T-helper 2 cell (primary cell): ENCODE measurements at places on chromosomes 16 and 17.
A peak's percentile ranks its signal among the peaks of the same experiment; 100 is the strongest.

DNA sequence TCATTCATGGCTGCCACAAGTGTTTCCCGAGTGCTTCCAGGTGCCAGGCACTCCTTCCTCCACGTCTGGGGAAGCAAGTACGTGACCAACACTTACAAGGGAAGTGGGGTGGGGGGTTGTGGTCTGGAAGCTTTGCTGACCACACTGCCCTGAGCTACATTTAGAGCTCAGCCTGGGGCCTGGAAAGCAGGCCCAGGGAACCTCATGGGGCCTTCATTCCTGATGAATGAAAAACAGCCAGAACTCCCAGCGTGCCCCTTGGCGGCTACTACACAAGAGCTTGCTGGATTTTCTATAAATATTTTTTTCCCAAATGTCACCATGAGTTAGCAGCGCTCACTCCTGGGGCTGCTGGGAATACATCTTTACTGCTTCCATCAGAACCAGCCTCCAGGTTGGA is 73.3 kb downstream of the ABCC12 start:
- DNase-seq = no peak

GRCh38 chr16:1297018-1297696 is 12.3 kb upstream of the UBE2I start:
- DNase-seq = no peak

DNA sequence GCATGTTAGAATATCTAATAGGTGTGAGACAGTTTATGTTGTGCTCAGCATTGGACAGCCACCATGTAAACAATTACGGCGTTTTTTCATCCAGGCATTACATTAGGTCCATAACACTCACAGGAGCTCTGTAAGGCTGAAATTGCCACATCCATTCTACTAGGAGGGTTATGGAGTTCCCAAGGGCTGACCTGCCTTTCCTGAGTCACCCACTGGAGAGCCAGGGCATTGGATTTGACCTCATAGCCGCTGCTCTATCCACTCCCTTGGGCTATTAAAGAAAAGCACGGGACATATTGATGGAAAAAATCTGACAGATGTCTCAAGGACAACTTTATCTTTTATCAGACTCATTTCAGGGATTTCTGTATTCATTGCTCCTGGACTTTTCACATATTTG is 306.3 kb upstream of the HSBP1 start:
- DNase-seq = no peak

GRCh38 chr17:66488864-66489263 is 186.5 kb downstream of the PRKCA start:
- no peak for DNase-seq

DNA sequence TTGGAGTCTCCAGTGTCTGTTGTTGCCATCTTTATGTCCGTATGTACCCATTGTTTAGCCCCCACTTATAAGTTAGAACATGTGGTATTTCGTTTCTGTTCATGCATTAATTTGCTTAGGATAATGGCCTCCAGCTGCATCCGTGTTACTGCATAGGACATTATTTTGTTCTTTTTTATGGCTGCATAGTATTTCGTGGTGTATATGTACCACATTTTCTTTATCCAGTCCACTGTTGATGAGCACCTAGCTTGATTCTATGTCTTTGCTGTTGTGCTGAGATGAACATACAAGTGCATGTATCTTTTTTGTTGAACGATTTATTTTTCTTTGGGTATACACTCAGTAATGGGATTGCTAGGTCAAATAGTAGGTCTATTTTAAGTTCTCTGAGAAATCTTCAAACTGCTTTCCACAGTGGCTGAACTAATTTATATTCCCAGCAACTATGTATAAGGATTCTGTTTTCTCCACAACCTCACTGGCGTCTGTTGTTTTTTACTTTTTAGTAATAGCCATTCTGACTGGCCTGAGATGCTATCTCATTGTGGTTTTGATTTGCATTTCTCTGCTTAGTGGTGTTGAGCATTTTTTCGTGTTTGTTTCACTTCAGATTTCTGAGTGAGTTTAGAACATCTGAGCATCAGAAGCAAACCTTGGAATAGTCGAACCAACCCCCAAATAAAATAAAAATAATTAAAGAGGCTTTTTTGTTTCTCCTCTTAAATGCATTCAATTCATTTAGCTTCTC is 304.7 kb downstream of the ZFHX3 start:
- DNase-seq = no peak

DNA sequence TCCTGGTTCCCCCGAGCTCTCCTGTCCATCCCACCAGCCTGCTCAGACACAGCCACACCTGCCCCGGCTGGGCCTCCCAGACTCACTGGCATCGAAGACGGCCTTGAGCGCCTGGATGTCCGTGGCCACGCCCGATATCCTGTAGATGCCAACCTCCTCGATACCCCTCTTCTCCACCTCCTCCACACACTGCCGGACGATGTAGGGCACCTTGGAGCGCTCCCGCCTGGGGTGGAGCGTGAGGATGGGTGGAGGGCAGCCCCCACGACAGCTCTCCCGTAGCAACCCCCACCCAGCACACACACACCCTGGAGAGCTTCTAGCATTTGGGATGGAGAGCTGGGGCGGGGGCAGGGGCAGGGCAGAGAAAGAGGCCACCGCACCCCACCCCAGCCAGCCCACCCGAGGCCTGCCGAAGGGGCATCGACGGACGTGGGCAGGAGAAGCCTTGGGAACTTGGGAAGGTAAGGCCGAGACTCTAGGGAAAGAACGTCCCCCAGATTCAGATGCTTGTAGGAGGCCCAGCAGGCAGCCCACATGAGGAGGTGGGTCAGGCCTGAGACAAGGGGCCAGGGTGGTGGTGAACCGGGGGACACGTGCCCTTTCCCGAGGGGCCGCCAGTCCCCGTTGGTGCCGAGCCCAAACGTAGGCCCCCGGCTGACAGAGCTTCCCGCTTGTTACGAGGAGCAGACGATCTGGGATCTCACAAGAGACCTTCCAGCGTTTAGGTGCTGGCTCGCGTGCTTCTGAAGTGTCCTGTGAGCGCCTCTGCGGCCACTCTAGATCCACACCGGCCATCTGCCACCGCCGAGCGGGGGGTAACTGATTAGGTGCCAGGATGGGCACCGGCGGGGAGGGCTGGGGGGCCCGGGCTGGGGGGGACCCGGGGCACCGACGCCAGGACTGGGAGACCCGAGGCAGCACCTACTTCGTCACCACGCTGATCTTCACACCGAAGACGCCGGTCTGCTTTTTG is 15.1 kb downstream of the TIMM22 start:
- no peak for DNase-seq

GRCh38 chr17:46121841-46122485 is 71.3 kb downstream of the KANSL1 start:
- no peak for DNase-seq

DNA sequence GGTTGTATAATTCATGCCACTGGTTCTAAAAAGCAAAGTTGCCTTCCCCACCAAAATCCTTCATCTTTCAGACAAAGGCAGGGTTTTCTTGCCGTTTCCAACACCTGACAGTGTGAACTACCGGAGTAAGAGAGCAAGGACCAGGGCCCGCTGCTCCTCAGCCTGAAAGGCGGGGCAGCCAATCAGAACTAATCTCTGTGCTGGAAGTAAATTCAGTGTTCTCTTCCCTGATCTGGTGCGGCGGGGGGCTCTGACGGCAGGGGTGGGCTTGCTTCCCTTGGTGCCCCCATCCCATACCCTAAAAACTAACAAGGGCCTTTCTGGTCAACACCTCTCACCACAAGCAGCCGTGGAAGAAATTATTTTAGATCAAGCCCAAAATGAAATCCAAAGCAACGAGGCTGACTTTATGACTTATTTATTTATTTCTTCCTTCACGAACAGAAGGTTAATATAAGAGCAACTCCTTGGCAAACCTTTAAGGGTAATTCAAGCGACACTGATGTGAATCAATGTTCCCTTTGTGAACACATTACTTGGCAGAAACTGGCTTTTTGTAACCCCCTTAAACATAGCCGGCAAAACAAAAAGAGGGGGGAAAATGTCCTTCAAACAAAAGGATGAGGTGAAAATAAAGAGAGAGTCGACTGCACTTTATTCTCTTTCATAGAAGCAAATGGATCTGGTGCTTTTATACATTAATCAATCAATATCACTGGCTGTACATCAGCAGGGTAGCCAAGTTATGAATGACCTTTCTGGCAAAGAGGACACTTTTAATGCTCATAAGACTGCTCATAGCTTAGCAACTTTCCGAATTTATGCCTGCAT is 189.9 kb downstream of the ZFHX3 start:
- DNase-seq = no peak

- no peak for DNase-seq
These were observed 47.4 kb upstream of the SMURF2 start for GRCh38 chr17:64709481-64709880.

- DNase-seq = no peak
These were observed 20.3 kb downstream of the KIFC3 start for GRCh38 chr16:57781741-57782606.

- no peak for DNase-seq
These were observed 191.1 kb downstream of the C16orf78 start for GRCh38 chr16:49564496-49565229.

DNA sequence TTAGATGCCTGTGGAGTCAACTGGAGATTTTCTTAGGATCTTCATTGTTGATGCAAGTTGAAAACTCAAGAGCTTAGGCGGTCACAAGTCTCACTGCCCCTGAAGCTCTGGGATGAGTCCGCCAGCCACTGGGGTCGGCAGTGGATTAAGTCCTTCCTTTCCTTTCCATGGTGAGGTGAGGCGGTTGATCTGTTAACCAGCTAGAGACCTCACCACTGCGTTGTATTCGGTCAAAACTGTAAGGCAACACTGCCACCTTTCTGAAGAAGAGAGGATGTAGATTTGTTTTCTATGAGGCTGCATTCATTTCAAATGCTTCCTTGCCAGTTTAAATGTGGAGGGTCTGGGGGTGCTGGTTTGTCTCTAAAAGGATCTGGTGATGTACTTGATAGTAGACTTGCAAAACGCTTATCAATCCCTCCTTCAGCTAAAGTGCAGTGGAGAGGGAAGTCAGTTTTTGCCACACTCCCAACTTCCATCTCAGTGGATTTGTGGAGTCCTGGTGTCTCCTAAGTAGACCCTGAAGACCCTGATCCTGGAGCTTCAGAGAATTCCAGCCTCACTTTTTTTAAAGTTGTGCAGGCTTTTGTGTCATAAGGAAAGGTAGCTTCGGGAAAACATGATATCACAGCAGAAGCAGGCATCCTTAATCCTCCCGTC is 1.7 kb downstream of the MYOCD start:
- DNase-seq = no peak

- no peak for DNase-seq
These were observed 26.7 kb downstream of the CDK5RAP3 start for GRCh38 chr17:47997586-47997985.

- DNase-seq = no peak
These were observed 14.0 kb upstream of the RBFOX1 start for GRCh38 chr16:7318686-7319085.

- no peak for DNase-seq
These were observed 15.7 kb downstream of the GJD3 start for GRCh38 chr17:40348562-40349476.

GRCh38 chr16:3183445-3184139 is 4.4 kb upstream of the OR1F1 start:
- DNase-seq = no peak

- peak; percentile 58 for DNase-seq
These were observed 8.0 kb downstream of the ST3GAL2 start for GRCh38 chr16:70430667-70431536.

- DNase-seq = no peak
These were observed 11.0 kb upstream of the RBFOX1 start for GRCh38 chr16:7321661-7322060.

- DNase-seq = peak; percentile 39
These were observed 29.7 kb upstream of the FASN start for GRCh38 chr17:82127704-82128103.

GRCh38 chr16:50614955-50615724 is 66.0 kb downstream of the SNX20 start:
- DNase-seq = no peak

GRCh38 chr16:681746-682427 is 1.7 kb downstream of the STUB1 start:
- DNase-seq = no peak

- no peak for DNase-seq
These were observed 174.4 kb upstream of the TOX3 start for GRCh38 chr16:52721331-52721730.

- peak; percentile 6 for DNase-seq
These were observed 45.6 kb downstream of the IKZF3 start for GRCh38 chr17:39818358-39819000.

GRCh38 chr16:27377666-27378485 is 24.1 kb upstream of the IL21R start:
- no peak for DNase-seq

- DNase-seq = no peak
These were observed 645.9 kb downstream of the WWOX start for GRCh38 chr16:78745108-78746019.

DNA sequence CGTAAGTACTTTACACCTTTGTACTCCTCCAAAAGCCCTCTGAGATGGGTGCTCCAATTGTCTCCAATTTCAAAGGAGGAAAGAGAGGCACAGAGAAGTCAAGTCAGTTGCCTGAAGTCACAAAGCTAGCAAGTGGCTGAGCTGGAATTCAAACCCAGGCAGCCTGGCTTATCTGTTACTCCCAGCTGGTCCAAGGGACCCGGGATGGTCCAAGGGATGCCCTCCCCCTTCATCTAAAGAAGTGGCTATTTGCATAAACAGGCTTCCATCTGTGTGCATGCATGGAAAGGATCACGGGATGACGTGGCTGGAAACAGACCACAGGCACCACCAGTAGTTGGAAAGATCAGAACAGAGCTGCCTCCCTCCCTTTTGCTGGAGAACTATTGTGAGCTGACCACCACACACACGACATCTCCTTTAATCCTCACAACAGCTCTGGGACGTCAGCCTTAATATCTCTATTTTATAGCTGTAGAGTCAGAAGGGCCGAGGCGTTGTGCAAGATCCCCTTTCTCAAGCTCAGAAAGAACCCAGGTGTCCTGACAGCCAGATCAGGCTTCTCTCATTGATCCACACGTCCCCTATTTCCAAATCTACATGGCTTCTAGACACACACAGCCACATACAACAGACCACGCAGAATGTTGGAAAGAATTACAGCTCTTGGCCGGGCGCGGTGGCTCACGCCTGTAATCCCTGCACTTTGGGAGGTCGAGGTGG is 10.9 kb upstream of the COL1A1 start:
- no peak for DNase-seq

DNA sequence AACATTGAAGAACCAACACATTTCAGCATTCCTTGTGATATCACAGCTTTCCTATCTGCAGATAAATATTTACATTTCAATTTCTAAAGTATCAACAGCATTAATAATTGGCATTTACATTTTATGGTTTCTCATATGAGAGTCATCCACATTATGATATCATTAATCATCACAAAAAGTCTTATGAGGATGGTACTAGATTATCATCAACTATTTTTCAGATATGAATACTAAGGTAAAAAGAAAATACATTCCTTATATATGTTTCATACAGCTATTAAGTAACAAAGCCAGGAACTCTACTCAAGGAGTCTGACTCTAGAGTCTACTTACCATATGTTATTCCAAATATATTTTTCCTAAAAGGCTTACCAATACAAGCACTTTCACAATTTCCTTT is 40.7 kb downstream of the ABCA5 start:
- no peak for DNase-seq

GRCh38 chr16:85017151-85017550 is 5.8 kb upstream of the ZDHHC7 start:
- DNase-seq = no peak

- DNase-seq = no peak
These were observed 22.4 kb downstream of the SREBF1 start for GRCh38 chr17:17814162-17815061.
